ENCODE measurements at places on chromosomes 6 and 20.
A peak's percentile ranks its signal among the peaks of the same experiment; 100 is the strongest.

GRCh38 chr6:75267461-75267860 is 17.1 kb downstream of the TMEM30A start:
- DNase-seq, result no peak

- DNase-seq, result no peak
Observed at GRCh38 chr20:58699623-58700107, 7.1 kb downstream of the NPEPL1 start.

GRCh38 chr20:42276718-42277602 is 658.8 kb upstream of the CHD6 start:
- no peak for DNase-seq

DNA sequence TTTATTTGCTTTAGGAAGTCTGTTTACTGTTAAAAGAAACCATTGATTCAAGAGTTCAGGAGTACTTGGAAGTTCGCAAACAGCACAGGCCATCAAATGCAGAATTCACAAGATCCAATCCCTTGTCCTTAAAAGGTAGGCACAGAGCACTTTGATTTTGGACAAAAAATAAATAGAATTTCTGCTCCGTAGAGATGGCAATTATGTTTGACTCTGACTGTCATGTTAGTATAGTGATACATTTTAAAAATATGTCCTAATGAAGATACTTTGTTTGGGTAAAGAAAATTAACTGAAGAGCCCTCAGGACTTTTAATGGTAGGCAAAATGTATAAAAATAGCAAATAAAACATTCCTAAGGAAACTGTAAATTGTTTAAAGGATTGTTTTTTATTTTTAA is 113.1 kb downstream of the JAG1 start:
- DNase-seq, result no peak

DNA sequence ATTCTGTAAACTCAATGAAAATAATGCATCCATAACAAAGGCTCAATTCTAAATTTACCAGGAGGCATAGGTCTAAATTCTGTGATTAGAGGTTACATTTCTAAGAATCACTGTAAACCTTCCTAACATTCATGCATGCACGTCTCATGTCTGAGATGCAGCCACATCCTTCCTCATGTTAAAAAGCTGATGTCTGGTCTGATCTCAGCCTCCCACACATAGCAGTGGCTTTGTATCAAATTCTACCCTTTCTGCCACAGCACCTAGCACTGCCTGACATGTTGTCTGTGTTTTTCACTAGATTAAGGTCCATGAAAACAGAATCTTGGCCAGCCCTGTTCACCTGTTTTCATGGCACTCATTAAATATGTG is 171.1 kb downstream of the WDR27 start:
- no peak for DNase-seq

- peak; percentile 55 for DNase-seq
Observed at GRCh38 chr6:167898673-167899311, 72.1 kb downstream of the AFDN start.

DNA sequence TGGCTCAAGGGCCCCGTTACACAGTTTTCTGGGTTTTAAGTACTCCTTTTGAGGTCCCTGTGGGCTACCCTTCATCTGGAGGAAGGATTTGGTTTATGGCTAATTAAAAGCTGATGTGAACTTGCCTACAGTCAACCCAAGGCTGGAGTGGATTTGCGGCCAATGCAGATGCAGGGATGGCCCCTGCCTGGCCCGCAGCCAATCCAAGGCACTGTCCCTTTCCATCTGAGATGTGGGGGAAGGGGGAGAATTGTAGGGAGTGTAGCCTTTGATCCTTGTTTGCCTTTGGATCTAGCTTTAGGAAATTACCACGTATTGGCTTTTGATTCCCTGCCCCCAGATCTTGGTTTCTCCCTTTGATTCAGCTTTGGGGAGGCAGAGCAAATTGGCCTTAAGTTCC is 128.0 kb upstream of the GGTLC1 start:
- DNase-seq, result no peak

GRCh38 chr6:27154696-27155095 is 92.8 kb upstream of the PRSS16 start:
- no peak for DNase-seq

DNA sequence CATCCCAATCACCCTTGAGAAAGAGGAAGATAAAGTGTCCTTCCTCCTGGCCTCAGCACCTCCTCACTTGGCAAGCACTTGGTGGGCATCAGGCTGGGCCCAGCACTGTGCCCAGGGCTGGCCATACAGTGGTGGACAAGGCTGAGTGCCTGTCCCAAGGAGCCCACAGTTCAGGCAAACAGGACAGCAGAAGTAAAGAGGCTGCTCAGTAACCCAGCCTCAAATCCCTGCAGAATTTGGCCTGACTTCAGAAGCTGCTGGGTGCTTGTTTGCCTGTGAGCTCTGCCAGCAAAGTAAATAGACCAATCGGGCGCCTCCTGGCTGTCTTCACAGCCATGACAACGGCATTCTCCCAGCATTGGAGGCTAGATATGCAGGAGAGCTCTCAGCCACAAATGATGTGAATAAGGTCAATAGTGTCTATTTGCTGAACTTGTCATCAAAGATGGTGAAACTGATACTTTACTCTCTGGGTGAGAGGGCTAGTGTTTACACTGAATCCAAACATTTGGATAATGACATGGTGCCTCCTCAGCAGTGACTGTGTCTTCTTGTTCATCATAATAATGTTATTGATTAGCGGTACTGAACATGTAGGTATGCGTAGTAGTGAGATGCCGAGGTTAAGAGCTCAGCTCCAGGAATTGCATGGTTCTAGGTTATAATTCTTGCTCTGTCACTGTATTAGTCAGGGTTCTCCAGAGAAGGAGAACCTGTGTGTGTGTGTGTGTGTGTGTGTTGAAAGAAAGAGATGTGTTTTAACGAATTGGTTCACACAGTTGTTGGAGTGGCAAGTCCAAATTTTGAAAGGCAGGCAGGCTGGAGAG is 36.9 kb upstream of the FANCE start:
- peak; percentile 48 for DNase-seq

- DNase-seq, result no peak
Observed at GRCh38 chr6:5569491-5569890, 308.2 kb downstream of the FARS2 start.

GRCh38 chr6:28207510-28208110 is 17.5 kb upstream of the ZSCAN9 start:
- DNase-seq, result no peak

DNA sequence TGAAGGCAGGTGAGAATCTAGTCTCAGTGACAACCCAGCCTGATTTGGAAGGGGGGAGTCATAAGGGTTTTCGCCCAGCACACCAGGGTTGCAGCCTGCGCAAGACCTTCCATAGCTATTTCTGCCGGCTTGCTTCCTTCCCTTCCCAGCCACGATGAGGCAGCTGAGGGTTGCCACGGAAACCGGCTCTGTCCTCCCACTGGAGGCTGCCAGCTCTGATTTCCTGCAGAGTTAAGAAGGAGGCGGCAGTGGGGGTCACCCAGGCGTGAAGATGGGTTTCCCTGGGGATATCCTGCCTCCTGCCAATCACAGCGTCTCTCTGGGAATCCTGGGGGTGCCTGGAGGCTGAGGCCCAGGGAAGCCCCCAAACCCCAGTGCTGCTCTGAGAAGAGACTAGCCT is 23.1 kb upstream of the KCNB1 start:
- no peak for DNase-seq

DNA sequence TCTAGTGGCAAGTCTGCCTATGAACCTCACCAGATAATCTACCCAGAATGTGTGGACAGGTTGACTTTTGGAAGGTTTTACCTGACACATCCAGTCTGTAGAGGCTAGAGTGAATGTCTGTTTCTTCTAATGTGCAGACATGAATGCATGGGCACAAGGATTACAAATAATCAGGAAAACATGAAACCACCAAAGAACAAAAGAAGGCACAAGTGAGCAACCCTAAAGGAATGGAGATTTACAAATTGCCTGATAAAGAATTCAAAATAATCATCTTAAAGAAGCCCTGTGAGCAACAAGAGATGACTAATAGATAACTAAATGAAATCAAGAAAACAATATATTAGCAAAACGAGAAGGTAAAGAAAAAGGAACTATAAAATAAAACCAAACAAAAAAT is 876.1 kb upstream of the ADGRB3 start:
- DNase-seq, result no peak

- no peak for DNase-seq
Observed at GRCh38 chr6:82283771-82284410, 36.3 kb upstream of the IBTK start.

All from AML-193 (cell line).